ENCODE measurements at places on chromosomes 3 and 15.

- DNase-seq = no peak
These were observed 2.2 kb downstream of the SMAD6 start for GRCh38 chr15:66704019-66704802.

DNA sequence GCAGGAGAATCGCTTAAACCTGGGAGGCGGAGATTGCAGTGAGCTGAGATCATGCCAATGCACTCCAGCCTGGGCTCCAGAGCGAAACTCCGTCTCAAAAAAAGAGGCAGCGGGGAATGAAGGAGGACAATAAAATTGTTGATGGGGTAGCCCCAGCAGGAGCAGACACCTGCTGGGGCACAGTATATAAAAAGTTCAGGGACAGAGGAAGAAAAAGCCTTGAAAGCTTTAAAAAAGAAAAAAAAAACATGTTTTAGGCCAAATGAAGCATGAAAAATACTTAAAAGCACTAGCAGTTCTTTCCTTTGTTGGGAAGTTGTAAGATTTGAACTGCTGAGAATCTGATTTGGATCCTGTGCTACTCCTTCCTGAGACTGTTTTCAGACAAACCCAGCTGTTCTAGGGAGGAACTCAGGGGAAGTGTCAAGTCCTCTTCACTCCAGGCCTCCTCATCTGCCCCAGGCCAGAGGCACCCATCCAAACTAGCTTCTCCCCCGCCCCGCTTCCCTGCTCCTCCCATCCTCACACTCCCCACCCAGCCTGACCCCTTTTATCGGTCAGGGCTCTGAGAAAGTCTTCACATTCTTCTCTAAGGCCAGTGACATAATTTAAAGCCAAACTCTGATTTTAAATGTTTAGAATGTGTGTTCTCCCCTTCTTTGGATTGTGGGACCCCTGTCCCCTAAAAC lies 4.9 kb downstream of the IL17RD start:
- DNase-seq = peak; percentile 67

DNA sequence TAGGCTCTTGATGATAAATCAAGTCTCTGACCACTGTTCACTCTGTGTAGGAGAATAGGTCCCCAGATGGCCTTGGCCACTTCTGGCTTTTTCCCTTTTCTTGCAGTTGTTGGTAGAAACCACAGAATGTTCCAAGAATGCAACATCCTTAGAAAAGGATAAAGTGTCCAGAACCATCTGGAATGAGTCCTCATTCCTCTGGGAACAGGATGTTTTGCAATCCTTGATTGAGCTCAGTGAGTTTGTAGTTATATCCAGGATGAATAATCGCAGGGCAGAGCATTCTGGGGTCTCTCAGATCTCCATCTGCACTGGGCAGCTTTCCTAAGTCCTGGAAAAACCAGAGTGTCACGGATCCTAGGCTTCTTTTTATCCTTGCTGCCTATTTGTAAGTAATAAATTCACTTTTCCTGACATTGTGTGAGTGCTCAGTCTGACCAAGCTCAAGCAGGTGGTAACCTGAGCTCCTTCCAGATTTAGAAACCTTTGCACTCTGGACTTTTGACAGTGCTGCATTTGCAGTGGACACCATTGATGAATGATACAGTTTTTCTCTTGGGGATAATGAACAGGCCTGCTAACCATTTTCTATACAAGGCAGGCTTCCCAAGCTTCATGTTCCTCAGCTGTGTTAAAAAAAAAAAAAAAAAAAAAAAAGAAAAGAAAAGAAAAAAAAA lies 1028.6 kb downstream of the OTOL1 start:
- DNase-seq = peak; percentile 87

GRCh38 chr3:180828001-180828720 lies 84.3 kb upstream of the FXR1 start:
- no peak for DNase-seq

DNA sequence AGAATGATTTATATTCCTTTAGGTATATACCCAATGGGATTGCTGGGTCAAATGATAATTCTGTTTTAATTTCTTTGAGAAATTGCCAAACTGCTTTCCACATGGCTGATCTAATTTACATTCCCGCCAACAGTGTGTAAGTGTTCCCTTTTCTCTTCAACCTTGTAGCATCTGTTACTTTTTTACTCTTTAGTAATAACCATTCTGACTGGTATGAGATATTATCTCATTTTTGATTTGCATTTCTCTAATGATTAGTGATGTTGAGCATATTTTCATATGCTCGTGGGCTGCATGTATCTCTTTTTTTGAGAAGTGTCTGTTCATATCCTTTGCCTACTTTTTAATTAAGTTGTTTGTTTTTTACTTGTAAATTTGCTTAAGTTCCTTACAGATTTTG lies 1264.2 kb downstream of the OTOL1 start:
- DNase-seq = no peak

- no peak for DNase-seq
These were observed 51.7 kb downstream of the OTOL1 start for GRCh38 chr3:161548301-161548700.

GRCh38 chr15:29207758-29208108 lies 61.9 kb downstream of the NSMCE3 start:
- DNase-seq = no peak

DNA sequence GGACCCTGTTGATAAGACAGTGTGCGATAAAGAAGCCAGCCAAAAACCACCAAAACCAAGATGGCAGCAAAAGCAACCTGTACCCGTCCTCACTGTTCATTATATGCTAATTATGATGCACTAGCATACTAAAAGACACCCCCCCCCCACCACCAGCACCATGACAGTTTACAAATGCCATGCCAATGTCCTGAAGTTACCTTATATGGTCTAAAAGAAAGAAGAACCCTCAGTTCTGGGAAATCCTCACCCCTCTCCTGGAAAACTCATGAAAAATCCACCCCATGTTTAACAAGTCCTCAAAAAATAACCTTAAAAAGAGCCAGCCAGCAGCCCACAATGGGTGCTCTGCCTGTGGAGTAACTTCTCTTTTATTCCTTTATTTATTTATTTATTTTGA lies 48.4 kb upstream of the ZNF280D start:
- DNase-seq = no peak

DNA sequence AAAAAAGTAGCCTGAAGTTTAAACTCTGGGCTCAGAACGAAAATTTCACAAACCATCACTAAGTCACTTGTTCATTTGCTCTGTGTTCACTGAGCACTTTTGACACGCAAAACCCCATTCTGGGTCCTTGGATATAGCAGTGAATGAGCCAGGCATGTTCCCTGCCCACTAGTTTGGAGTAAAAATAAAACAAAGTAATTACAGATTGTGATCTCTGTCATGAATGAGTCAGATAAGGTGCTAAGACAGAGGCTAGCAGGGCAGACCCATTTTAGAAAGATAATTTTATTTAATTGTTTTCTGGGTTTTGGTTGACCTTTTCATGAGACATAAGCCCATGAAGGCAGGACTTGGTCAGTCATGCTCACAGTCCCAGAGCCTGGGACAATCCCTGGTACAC lies 84.1 kb upstream of the ARHGEF3 start:
- DNase-seq = no peak

DNA sequence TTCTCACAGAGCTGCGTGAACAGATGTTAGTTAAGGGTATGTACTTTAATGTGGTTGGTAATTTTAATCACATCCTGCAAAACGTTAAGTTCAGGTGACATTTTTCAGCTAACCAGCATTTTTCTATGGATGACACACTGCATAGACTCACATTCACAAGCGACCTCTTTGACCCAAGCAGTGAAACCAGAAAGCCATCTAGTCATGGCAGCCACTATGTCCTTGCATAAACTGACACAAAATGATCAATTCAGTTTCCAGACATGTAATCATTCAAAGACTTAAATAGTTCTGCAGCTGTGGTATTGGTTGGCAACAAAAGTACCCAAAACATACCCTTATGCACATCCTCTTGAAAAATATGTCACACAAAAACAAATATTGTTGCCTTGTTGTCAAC lies 7.4 kb upstream of the CAPN7 start:
- no peak for DNase-seq

DNA sequence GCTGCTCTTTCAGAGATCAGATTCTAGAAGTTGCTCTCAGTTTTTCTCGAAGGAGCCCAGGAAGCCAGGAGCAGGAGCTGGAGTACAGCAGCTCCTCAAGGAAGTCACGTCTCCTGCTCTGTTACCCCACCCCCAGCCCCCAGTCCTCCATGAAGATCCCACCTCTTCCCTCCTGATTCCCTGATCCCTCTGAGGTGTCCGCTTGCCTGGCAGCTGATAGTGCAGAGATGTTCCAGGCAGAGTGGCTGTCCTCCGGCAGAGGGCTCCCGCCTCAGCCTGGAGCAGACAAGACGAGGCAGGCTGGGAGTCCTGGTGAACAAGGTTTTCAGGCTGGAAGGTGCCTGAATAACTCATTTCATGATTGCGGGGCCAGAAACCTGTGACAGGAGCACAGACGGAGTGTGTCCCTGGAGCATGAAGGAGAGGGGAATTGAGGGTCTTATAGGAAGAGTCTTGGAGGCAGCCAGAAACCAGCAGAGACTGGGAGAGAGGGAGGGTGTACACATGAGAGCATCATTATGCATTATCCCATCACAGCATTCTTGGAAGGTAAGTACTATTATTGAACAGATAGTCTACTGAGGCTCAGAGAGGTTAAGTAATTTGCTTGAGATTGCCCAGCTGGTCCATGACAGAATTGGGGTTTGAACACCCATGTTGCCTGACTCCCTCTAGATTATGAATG lies 1.2 kb downstream of the HRH1 start:
- DNase-seq = peak; percentile 84

DNA sequence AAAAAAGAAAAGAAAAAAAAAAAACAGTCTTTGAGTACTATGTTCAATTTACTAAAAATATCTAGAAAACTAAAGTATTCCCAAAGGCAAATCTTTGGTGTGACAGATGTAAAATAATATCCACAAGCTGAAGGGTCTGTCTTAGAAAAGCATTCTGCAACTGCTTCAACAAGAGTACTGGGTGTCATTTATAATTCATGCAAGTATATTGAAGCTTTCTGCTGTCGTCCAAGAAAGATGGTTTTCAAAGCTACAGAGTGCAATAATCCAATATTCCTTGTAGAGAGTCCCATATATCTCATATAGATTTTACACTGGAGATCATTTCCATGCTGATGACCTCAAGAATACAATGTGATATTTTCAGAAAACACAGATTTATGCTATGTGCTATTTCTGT lies 90.9 kb upstream of the SUCLG2 start:
- no peak for DNase-seq

- DNase-seq = peak; percentile 96
These were observed 496.0 kb upstream of the THBS1 start for GRCh38 chr15:39084674-39085530.

DNA sequence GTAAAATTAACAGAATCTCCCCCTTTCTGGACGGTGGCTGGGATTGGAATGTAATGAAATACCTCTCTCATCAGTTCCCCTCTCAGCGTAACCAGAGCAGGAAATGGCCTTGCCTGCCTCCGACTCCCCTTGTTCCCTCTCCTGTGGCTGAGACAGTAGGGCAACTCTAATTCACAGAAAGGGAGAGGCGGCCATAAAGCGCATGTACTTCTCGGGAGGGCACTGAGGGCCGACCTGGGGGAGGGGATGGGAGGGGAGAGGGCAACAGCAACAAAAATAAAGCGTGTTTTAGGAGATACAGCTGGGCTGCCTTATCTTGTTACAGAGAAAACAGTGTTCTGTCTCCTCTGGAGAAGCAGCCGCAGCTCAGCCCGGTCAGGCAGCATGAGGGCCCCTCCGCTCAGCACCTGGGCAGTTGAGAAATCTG lies 783.3 kb upstream of the ARRDC4 start:
- no peak for DNase-seq

GRCh38 chr3:195079636-195080035 lies 191.3 kb downstream of the XXYLT1 start:
- DNase-seq = no peak

DNA sequence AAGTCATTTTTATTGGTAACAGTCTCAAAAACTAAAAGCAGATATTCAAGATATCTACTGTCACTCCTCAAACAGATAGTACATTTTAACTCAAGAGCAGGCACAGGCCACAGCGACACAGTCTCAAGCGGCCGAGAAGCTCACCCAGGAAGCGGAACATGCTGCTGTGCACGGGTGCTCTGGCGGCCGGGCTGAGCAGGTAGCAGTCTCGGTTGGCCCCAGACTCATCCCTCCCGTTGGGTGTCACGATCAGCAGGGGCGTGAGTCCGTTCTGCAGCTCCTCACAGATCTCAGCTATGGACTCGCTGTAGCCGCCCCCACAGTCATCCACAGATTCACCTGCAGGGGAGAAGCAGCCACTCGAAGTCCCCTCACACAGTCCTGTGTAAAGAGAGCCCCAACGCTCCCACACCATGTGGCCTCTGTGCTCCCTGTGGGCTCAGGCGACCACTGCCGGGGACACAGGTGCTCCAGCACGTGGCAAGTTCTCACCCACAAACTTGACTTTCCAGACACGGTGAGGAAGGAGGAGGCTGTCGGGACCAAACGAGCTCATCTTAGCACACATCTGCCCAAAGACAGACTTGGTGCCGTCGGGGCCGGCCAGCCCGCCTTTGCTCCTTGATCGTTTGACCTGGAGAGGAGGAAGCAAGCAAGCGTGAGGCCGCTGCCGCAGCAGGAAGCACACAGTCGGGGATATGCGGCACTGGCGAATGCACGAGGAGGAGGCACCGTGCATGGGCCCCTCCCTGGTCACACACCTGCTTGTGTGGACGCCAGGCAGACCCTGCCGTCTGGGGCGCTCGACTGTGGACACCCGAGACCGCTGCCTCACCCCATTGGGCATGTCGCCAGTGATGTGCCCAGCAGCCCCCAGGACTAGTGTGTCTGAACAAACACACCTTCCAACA lies 17.7 kb upstream of the OCA2 start:
- DNase-seq = no peak

- DNase-seq = no peak
These were observed 284.9 kb downstream of the UACA start for GRCh38 chr15:70478251-70478990.

DNA sequence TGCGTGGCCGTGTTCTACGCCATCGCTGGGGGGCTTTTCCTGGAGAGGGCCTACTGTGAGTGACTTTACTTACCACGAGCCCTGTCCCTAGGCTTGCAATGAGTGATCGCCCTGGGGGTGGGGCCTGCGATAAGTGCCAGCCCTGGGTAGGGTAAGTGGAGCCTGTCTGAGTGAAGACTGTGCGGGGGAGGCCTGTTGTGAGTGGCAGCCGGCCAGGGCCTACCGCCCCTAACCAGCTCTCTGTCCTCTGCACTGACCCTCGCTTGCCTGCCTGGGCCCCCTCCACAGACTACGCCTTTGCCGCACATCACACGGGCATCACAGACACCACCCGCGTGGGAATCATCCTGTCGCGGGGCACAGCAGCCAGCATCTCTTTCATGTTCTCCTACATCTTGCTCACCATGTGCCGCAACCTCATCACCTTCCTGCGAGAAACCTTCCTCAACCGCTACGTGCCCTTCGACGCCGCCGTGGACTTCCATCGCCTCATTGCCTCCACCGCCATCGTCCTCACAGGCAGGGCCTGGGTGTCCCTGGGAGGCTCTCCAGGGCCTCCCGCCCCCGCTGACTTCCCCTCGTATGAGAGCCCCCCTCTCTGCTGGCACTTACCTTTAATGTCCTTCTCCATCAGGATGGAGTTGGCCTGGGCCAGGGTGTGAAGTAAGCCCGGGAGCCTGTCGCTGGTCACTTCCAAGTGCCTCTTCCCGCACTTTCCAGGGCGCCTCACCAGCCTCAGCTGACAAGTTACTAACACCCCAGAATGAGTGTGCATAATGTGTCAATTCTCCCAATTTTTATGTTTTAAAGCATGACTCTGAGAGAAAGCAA lies 22.4 kb downstream of the DUOX1 start:
- DNase-seq = no peak

Measured in cardiac fibroblast (primary cell).